Fibroblast of mammary gland (primary cell): ENCODE measurements at places on chromosomes 1 and 21.
A peak's percentile ranks its signal among the peaks of the same experiment; 100 is the strongest.

- DNase-seq = no peak
These were observed 109.7 kb downstream of the PPIAL4G start for GRCh38 chr1:148373192-148373925.

DNA sequence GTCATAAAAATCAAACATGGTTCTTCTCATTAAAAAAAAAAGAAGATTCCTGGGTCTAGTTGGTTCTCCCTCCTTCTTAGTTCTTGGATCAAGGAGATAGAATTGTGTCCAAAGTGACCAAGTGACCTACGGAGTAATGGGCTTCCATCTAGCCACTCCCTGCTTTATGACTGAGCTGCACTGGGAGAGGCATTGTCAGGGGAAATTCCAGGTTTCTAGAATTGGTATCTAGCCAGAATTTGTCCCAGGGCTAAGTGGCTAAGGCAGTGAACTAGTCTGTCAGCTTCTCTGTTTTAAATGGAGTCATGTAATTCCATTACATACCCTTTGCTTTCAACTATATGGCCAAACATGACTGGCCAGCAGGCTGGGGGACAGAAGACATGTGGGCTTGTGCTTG, 40.1 kb upstream of the ERG start:
- DNase-seq = no peak

GRCh38 chr1:39165049-39165448, 39.4 kb upstream of the MACF1 start:
- no peak for DNase-seq

GRCh38 chr1:218683242-218683641, 338.1 kb downstream of the TGFB2 start:
- no peak for DNase-seq

DNA sequence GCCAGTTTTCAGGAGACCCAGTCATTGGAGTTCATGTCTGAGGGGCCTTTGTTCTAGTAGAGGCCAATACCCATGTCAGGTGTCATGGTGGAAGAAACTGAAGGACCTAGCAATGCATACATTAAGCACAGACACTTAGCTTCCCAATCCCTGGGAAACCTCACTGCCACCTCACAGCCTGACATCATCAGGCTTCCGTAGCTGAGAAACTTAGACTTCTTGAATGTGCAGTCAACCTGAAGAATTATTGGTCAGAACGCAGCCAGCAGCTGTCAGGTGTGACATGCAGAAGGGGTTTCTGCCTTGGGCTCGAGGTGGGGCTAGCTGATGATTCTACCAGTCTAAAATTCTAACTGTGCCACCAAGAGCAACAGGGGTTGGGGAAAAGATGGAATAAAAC, 1.9 kb upstream of the ITPKB start:
- DNase-seq = no peak

DNA sequence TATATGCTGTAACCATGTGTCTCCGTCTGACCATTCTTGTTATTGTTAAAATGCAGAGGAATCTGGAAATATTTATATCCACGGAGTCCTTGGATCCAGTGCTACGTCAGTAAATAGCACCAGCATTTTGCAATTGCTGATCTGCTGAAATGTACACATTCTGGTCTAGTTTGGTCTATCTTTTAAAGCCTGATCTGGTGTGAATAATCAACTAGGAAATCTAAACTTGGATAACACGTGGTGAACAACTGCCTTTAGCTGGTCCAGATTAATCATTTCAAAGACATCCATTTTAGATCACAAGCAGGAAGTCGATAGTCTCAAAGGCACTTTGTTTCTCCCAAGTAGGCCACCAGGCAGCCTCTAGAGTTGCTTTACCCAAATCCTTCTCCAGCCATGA, 32.6 kb downstream of the PDPN start:
- DNase-seq = no peak

DNA sequence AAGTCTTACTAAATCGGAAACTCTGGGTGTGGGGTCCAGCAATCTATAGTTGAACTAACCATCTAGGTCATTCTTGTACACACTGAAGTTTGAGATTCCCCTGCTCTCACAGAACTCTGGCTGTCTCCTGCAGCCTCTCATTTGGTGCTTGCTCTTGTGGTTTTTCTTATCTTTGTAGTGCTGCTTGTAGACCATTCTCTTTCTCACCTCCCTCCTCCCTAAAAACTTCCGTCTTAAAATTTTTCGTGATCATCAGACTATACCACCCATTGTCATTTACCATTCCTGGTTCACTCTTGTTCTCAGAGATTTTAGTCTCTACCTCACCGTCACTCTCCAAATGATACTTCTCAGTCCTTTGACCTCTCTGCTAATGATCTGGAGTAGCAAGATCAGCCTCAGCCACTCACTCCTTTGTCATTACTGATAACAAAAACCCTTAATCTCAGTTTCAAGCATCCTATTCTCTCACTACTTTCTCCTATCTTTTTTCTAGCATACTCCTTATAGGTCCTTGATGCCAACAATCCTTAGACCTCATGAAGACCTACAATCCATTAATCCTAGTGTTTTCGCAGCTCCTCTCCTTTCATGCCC, 13.0 kb upstream of the EPHX4 start:
- DNase-seq = no peak

DNA sequence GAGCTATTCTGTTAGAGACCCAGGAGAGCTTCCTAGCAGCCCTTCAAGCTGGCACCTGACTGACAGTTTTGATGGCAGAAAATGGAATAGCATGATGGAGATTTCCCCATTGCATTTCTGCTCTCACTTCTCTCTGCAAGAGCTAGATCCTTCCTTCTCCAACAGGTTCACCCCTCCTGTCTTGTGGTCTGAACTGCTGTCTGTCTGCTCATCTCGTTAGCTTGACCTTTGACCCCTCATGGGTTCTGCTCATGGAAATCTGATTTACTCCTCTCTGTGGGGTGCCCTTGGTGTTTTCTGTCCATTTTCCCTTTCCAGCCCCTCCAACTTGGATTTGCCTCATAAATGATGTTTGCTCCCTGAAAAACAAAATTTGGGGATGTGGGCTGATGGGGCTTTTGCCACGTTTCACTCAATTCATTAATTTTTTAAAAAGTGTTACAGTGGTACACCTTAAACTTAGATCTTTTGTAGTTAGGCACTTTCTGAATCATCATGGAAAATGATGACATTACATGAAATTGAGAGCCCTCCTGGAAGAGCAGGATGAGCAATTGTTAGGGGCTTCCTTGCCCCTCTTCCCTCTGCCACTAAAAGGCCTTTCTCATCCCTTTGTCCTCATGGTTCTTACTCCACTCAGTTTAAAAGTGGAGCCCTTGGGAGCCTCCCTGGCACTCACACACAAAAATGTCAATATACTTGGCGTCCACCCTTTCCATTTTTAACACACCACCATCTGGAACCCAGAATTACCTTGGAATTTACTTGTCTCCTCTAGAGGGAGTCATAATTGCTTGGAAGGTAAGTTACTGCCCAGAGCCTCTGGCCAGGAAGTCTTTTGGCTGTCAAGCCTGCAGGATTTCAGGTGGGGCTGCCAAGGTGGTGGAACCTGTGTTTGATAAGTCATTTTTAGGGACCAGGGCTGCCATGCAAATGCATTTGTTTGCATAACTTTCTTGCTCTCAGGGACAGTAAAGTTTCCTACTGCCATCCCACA, 31.9 kb upstream of the IL19 start:
- DNase-seq = peak; percentile 27

GRCh38 chr1:22281521-22282363, 138.8 kb upstream of the WNT4 start:
- no peak for DNase-seq

- no peak for DNase-seq
These were observed 8.1 kb upstream of the LRRC71 start for GRCh38 chr1:156912310-156912709.

DNA sequence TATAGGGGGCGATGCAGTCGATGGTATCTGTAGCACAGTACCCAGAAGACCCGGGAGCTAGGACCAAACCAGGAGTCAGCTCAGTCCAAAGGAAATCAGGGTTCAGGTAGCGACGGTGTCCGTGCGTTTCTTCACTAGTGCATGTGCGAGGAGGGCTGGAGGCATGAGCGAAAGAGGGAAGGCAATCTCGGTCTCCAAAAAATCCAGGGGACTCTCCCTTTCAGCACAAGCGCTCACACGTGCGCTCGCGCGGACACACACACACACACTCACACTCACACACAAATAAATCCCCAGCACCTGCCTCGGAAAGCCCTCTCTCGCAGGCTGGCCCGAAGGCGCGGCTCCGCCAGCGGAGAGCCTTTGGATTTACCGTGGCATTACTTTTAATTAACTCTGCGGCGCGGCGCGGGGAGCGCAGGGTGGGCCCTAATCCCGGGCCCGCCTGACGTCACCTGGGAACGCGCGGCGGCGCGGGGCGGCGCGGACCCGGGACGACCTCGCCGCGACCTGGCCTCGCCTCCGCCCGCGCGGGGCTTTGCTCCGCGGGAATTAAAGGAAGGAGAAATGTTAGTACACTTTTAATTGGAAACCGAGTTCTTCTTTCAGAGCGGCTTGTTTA, 121.2 kb downstream of the LMX1A start:
- DNase-seq = no peak

- no peak for DNase-seq
These were observed 27.3 kb upstream of the MAGOH start for GRCh38 chr1:53265581-53265980.

DNA sequence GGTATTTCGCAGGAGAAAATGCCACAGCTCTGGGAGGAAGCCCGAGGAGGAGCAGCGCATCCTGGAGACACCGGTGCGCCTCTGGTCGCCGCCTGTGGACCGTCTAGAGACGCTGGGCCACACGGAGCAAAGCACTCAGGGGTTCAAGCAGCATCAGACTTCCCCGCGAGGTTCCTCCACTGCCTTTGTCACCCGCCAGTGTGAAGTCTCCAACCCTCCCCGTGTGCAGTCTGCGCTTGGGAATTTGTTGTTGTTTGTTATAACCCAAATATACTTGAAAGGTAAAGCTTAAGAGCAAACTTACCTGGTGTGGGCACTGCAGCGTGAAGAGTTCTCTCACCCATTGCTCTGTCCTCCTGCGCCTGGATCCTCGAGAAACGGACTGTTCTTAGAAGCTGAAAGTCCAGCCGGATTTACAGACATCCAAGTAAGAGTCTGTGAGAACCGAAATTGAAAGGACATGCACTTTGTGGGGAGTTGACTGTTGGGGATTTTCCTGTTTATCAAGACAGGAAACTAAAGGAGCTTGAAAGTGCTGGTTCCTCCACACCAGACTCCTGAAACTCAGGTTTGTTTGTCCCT, at the start of gene GBP4:
Gene GBP4, minus strand, starts transcription at position 452 of the 582 bp plus-strand sequence. Its CDS starts 108 bp downstream, at position 344.
- DNase-seq = peak; percentile 11

DNA sequence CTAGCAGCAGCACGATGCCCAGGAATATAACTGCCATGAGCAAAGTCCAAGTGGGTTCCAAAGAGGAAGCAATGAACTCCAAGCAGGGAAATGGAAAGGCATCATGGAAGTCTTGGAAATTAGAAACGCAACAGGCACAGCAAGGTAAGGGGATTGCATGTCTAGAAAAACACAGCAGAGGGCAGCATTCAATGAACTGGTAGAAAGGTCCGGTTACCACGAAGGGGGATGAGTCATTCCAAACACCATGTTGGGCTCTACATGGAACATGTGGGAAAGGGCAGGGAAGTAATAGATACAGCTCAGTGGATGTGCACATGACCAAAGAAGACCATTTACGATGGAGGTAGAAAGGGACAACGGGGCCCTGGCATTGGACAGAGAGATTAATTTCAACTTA, 36.4 kb downstream of the RXRG start:
- DNase-seq = peak; percentile 73

DNA sequence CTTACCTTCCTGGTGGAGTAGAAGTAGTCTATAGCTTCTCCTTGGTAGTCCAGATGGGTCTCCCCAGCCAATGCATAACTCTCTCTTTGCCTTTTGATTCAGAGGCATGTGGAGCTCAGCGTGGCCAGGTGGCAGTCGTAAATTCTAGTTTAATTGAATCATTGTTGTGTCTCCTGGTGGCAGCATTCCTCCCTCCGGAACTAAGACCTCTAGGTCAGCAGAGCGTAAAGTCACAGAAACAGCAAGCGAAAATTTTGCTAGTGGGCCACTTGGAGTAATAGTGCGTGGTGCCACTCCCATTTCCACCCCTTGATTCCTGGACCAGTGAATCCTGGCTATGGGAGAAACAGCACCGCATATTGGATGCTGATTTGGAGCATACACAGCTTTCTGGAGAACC, 3.9 kb upstream of the TMPRSS2 start:
- DNase-seq = no peak

GRCh38 chr1:44664730-44665370, 9.4 kb downstream of the TMEM53 start:
- DNase-seq = no peak

- DNase-seq = peak; percentile 57
These were observed 1.2 kb downstream of the PTPN14 start for GRCh38 chr1:214550013-214550856.

DNA sequence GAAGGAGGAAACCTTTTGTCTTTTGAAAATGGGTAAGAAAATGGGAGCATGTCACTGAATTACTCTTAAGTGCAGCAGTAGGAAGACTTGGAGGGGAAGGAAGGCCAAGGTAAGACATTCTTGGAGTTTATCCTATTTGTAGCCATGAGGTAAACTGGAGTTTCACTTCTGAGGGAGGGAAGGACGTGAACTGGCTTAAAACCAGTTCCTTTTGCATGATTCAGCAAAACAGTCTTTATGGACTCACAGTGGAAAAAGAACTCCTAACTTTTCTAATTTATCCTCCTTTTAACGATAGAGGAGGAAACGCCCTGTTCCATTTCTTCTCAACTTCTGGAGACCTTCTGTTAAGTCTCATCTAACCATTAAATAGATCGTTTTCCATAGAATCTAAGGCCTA, 2.5 kb downstream of the PRDX6 start:
- DNase-seq = peak; percentile 52

DNA sequence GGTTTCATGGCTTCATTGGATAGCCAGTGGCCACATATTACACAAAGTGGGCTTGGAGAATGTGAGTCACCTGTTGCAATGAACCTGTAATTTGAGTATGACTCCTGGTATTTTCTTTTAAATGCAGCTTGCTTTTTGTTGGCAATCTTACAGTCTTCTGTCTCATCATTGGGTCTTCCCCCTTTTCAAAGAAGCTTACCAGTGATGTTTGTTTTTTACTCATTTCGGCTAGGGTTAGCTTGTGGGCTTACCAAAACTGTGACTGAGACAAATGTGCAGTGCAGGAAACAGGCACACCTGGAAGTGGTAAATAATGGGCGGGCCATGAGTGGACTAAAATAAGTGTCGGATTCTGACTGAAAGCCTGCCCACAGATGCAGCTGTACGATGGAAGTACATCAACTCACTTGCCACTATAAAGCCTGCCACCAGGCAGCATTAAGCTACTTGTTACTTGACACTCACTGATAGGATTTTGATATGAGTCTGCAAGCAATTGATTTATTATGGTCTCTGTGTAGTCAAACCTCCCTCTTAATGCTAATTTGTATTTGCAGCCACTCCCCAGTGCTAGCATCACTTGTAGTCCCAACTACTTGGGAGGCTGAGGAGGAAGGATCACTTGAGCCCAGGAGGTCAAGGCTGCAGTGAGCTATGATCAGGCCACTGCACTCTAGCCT, 4.2 kb downstream of the HHAT start:
- peak; percentile 36 for DNase-seq

DNA sequence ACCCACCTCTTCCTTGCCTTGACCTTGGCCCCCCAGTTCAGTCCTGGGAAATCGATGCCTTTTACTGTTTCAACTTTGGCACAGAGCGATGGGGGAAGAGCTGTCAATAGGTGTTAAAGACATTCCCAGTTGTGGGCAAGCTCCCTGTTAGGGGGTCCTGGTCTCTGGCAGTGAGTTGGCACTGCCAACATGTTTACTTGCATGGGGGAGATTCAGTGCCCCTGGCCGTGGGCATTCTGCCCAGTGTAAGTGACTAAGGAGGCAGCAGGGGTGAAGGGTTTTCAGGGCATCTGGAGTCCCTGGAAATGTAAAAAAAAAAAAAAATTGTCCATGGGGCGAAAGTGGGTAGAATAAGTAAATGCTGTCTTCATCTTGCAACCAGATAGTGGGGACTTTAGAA, 407.0 kb downstream of the PTPRU start:
- DNase-seq = no peak
